ENCODE measurements at places on chromosomes 7 and 10. TPM values are rescaled to one million over a fixed set of nuclear protein-coding genes. Genes with fewer than 3 reads are reported as not detected.

LRIT1 gene
- total RNA-seq, result not detected

FEZF1 gene
- total RNA-seq, result not detected

TLL2 gene
- total RNA-seq, result 0.85 TPM

SH2D4B gene
- under 0.01 TPM for total RNA-seq

NUTM2D gene
- 4.9 TPM for total RNA-seq

OR2A5 gene
- not detected for total RNA-seq

CADPS2 gene
- total RNA-seq, result 4.0 TPM

ABCC2 gene
- total RNA-seq, result 0.96 TPM

C10orf67 gene
- total RNA-seq, result not detected

MYL10 gene
- not detected for total RNA-seq

PSMC2 gene
- total RNA-seq, result 182 TPM
